ENCODE measurements at places on chromosomes 2 and 18.
A peak's percentile ranks its signal among the peaks of the same experiment; 100 is the strongest.

- DNase-seq: peak; percentile 30
Measured at GRCh38 chr18:76252880-76253279, 242.2 kb downstream of the ZNF516 start.

GRCh38 chr2:239870276-239870675 lies 154.9 kb downstream of the NDUFA10 start:
- no peak for DNase-seq

DNA sequence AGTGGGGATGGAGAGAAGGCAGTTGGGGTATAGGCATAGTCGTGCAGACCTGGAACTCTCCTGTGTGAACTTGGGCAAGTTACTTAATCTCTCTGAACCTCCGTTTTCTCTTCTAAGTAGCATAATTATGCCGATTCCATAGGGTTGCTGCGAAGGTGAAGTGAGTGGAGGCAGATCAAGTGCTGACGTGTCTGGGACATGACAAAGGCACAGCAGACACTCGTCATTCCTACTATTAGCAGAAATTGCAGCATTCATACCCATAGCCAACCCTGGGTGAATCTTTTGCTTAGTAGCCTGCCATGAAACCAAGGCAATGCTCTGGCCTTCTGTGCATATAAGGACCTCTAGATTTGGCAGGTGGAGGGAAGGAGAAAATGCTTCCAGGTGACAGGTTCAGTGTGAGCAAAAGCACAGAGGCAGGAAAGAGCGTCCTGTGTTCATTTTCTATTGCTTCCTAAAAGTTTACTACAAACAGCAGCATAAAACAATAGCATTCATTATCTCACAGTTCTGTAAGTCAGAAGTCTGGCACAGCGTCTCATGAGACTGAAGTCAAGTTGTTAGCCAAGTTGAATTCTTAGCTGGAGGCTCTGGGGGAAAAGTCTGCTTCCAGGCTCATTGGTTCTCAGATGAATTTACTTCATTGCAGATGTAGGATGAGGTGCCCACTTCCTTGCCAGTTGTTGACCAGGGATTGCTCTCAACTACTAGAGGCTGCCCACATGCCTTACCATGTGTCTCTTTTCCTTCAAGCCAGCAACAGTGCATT lies 77.8 kb downstream of the CTIF start:
- DNase-seq: peak; percentile 37

GRCh38 chr2:216083464-216084281 lies 2.0 kb downstream of the TMEM169 start:
- no peak for DNase-seq

GRCh38 chr2:63506320-63506719 lies 82.0 kb downstream of the WDPCP start:
- no peak for DNase-seq

DNA sequence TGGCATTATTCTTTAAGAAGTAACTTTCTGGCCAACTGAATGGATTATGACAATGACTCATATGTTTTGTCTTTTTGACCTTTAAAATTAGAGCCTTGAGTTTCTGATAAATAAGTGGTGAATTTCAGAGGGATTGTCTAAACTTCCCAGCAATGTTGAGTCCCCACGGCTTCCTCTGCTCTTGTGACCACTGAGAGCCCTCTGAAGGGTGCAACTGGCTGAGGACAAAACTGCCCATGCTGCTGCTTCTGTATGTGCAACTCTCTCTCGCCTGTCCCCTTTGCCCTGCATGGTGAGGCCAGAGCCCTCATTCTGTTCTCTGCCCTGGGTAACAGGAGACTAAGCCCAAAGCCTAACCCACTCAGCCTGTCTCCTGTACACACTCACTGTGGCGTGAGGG lies 52.7 kb upstream of the SLC14A1 start:
- no peak for DNase-seq

GRCh38 chr2:99948010-99948409 lies 194.4 kb downstream of the AFF3 start:
- DNase-seq: no peak

DNA sequence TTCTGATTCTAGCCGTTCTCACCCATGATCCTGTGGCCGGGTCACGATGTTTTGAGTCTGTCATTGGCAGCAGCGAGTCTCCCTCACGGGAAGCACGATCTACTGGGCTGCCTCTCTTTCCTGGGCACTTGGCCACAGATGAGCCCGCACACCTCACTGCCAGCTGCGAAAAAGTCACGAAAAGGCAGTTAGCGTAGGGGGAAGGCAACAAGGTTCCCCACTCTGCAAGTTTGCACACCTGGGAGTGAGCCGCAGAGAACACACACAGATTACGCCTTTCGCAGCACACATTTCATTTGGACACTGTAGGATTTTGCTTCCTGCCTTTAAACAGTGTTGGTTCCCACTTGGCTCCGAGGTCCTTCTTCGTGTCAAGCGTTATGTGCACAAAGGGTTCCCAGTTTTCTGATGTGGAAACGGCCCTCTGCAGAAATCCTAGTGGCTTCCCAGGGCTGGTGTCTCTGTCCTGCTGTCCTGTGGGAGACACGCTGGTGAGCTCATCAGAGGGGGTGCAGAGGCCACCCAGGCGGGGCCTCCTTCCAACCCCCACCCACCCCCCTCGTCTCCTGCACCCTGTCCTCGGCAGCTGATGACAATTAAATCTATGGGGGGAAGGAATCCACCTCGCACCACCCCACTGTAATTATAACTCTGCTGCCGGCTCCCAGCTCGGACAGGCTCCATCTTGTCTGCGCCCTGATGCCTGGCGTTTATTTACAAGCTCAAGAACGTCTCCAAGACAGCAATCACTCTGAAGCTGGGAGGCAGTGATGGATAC lies 157.3 kb upstream of the SALL3 start:
- no peak for DNase-seq

GRCh38 chr2:226738821-226739544 lies 60.6 kb downstream of the IRS1 start:
- no peak for DNase-seq

DNA sequence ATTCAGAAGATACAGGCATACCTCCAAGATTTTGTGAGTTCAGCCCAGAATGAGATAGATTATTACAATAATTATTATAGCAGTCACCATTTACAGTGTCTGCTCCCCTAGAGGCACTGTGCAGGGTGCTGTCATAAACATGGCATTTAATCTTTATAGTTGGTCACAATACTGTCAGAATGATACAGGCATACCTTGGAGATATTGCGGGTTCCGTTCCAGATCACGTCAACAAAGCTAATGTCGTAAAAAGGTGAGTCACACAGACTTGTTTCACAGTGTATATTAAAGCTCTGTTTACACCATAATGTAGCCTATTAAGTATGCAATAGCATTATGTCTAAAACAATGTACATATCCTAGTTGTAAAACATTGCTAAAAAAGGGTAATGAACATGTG lies 45.6 kb downstream of the ZRANB3 start:
- no peak for DNase-seq

- DNase-seq: no peak
Measured at GRCh38 chr2:180776921-180777320, 203.5 kb upstream of the UBE2E3 start.

DNA sequence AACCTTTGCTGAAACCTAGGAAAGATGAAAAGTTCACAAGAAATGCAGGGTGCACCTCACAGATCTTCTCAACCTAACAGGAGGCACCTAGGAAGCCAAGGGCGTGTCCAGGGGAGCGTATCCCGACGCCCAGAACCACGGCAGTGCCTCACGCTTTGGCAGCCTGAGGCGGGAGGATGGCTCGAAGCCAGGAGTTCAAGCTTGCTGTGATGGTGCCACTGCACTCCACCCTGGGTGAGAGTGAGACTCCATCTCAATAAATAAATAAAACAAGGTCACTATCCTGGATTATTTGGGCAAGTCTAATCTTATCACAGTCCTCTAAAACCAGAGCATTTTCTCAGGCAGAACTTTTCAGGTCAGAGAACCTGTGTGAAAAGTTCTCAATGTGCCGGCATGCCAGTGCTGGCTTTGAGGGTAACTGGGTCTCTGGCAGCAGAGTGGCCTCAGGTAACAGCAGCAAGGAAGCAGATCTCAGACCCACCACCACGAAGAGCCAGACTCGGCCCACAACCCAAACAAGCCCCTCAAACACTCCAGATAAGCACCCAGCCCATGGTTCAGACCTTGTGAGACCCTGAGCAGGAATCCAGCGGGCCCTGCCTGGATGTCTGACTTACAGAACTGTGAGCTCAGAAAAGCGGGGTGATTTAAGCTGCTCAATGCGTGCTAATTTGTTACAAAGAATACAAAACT lies 11.7 kb downstream of the HSBP1L1 start:
- DNase-seq: no peak

- DNase-seq: no peak
Measured at GRCh38 chr18:36761186-36761698, 67.6 kb downstream of the TPGS2 start.
